ENCODE measurements at places on chromosomes 7 and 10. TPM values are rescaled to one million over a fixed set of nuclear protein-coding genes. Genes with fewer than 3 reads are reported as not detected.
A peak's percentile ranks its signal among the peaks of the same experiment; 100 is the strongest.

Gene TMEM72
- not detected for total RNA-seq

Gene PDE1C
- total RNA-seq: 1.4 TPM

Gene ITPRIP
- total RNA-seq: 51.0 TPM

Gene ADK
- 2.4 TPM for total RNA-seq

Gene ZCWPW1
- total RNA-seq: not detected

Gene SLC16A12
- not detected for total RNA-seq

Gene NUPR2
- total RNA-seq: not detected

Gene CYP3A7
- not detected for total RNA-seq

Gene WIPF3
- total RNA-seq: 4.6 TPM

Gene RTKN2
- total RNA-seq: not detected

Gene DPCD
- total RNA-seq: 1.3 TPM

Gene OR2A7
- 4.9 TPM for total RNA-seq

Gene TRIM50
- not detected for total RNA-seq

GRCh38 chr10:133557381-133557780 is 8.0 kb downstream of the SYCE1 start:
- H3K4me3 ChIP-seq: no peak overlapping the region
- H3K36me3 ChIP-seq: no peaks in the 10 kb centered on the region
- H3K4me1 ChIP-seq: no peaks in the 10 kb centered on the region
- DNase-seq: no peak
- no peaks in the 10 kb centered on the region for H3K27me3 ChIP-seq

GRCh38 chr10:15144788-15145187 is 23.7 kb downstream of the NMT2 start:
- H3K4me3 ChIP-seq: no peak overlapping the region
- peaks cover 5% of the 10 kb centered on the region for H3K36me3 ChIP-seq
- peaks cover 14% of the 10 kb centered on the region for H3K4me1 ChIP-seq
- H3K27me3 ChIP-seq: no peaks in the 10 kb centered on the region
- H3K27ac ChIP-seq: no peak overlapping the region

GRCh38 chr7:94348142-94348541 is 46.6 kb upstream of the COL1A2 start:
- no peak for DNase-seq
- H3K36me3 ChIP-seq: no peaks in the 10 kb centered on the region
- peak overlapping the region; percentile 72 for H3K27ac ChIP-seq
- H3K4me3 ChIP-seq: peak overlapping the region; percentile 36
- no peaks in the 10 kb centered on the region for H3K27me3 ChIP-seq

DNA sequence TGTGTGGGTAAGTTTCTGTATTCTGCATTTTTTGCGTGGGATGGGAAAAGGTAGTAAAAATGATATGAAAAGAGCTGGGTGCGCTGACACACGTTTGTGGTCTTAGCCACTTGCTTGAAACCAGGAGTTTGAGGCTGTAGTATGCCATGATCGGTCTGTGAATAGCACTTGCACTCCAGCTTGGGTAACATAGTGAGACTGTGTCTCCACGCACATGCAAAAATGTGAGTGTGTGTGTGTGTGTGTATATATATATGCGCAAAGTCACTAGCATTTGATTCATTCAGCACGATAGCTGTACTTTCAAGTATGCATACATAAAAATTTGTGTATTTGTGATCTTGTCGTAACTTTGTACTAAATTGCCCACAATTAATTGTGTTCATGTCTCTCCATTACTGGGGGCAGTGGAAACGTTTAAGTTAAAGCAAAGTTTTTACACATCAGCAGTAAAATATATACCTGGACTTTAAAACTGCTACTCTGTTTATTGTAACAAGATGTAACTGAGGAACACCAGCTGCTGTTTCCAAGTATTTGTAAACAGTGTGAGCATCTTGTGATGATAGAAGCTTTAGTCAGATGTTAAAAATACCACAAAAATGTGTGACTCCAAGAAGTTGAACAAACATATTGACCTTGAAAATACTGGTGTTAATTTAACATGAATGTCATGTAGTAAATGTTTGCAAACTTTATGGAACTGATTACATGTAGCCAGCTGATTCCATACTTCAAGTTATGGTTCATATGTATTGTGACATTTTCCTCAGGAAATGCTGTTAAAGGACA is 1.6 kb downstream of the ZRANB1 start:
- H3K27me3 ChIP-seq: no peaks in the 10 kb centered on the region
- DNase-seq: no peak
- H3K4me1 ChIP-seq: peaks cover 39% of the 10 kb centered on the region
- peak overlapping the region; percentile 4 for H3K4me3 ChIP-seq

- no peak overlapping the region for H3K4me3 ChIP-seq
- H3K36me3 ChIP-seq: no peaks in the 10 kb centered on the region
- H3K4me1 ChIP-seq: no peaks in the 10 kb centered on the region
- no peak for DNase-seq
Measured at GRCh38 chr7:143419880-143420279, 11.2 kb upstream of the EPHA1 start.

DNA sequence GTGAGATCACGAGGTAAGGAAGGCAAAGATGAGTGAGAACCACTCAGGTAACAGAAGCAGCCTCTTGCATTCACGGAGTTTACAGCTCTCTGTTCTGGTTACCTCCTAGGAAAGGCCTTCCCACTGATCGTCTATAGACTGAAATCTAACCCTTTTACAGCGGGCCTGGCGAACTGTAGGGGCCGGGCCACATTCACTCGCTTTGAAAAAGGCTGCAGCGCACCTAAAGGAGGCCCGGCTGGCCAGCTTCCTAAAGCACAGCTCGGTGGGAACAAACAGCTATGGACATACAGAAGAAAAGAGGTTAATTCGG is 565 bp downstream of the ATP5MK start:
- no peak for DNase-seq
- H3K27ac ChIP-seq: peak overlapping the region; percentile 81
- H3K4me3 ChIP-seq: peak overlapping the region; percentile 79
- peaks cover 25% of the 10 kb centered on the region for H3K4me1 ChIP-seq
- H3K27me3 ChIP-seq: no peaks in the 10 kb centered on the region
- peaks cover 26% of the 10 kb centered on the region for H3K36me3 ChIP-seq

GRCh38 chr10:60042262-60042661 is 135.9 kb upstream of the CCDC6 start:
- H3K27me3 ChIP-seq: no peaks in the 10 kb centered on the region
- no peak for DNase-seq
- H3K4me1 ChIP-seq: peaks cover 7% of the 10 kb centered on the region
- no peaks in the 10 kb centered on the region for H3K36me3 ChIP-seq
- no peak overlapping the region for H3K4me3 ChIP-seq
- H3K27ac ChIP-seq: peak overlapping the region; percentile 66

DNA sequence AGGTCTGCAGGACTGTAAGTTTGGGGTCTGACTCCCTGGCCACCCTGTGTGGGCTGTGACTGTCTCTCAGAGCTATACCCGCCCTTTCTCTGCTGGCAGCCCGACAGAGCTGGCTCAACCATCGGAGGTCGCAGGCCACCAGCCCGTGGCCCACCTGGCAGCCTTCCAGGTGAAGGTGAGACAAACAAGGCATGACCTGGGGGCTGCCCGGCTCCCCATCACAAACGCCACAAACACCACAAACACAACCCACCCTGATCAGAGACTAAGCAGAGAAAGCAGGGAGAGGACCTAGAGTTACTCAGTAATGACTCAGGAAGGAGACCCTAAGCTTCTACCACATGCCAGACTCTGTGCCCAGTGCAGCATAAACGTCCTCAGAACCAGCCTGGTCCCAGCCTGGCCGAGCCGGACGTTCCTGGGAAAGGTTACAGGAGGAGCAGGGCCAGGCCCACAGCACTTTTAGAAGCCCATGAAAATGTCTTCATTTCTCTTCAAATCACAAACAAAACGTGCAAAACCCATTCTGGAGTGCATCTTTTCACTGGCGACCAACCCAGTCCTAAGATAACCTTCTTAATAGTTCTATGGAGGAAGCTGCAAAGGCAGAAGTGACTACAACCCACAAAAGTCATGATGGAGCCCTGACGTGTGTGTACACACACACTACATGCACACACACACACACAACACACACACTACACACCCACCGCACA is 66.8 kb downstream of the MKI67 start:
- no peak overlapping the region for H3K4me3 ChIP-seq
- no peaks in the 10 kb centered on the region for H3K36me3 ChIP-seq
- H3K27ac ChIP-seq: peak overlapping the region; percentile 47
- peaks cover 22% of the 10 kb centered on the region for H3K4me1 ChIP-seq

DNA sequence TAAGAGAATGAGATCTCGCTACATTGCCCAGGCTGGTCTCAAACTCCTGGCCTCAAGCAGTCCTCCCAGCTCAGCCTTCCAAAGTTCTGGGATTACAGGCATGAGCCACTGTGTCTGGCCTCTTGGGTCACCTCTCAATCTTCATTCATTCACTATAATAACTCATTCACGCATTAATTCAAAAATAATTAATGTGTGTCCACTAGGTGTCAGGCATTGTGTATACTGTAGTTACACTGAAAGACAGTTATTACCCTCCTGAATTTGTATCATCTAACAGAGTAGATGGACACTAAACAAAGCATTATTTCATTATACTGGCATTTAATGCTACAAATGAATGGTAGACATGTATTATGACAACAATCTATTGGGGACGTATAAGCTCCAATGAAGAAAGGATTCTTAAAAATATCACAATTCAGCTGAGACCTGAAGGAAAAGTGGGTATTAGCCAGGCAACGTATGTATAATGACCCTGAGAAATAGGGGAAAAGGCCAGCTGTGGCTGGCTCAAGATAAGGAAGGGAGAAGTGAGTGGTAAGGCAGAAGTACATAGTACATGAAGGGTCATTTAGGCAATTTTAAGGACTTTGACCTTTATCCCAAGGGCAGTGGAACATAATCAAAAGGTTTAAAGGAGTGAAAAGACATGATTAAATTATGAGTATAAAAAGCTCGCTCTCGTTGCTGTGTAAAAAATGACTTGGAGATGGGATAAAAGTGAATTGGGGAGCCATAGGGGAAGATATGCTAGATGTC is 150.7 kb downstream of the BTAF1 start:
- no peak overlapping the region for H3K27ac ChIP-seq
- H3K36me3 ChIP-seq: no peaks in the 10 kb centered on the region
- H3K4me1 ChIP-seq: no peaks in the 10 kb centered on the region
- H3K27me3 ChIP-seq: no peaks in the 10 kb centered on the region
- no peak for DNase-seq

DNA sequence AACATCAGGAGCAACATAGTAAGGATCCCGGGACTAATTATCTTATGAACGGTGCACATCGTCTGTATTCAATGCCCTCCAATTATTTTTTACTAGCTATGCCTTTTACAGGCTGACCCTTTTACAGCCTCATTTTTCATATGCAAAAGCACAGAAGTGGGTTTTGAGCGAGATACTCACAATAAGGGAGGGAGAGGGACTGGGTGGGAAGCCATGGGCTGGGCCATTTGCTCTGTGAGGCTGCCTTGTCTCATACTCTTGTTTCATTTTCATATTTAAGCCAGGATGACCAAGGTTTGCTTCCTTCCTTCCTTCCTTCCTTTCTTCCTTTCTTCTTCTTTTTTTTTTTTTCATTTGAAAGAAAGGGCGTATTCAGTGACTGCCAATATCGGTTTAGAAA is 259.3 kb downstream of the TRIL start:
- peaks cover 5% of the 10 kb centered on the region for H3K4me1 ChIP-seq
- no peak for DNase-seq
- H3K27me3 ChIP-seq: no peaks in the 10 kb centered on the region
- H3K4me3 ChIP-seq: no peak overlapping the region
- H3K27ac ChIP-seq: peak overlapping the region; percentile 8

- H3K36me3 ChIP-seq: no peaks in the 10 kb centered on the region
- no peak overlapping the region for H3K4me3 ChIP-seq
- H3K4me1 ChIP-seq: no peaks in the 10 kb centered on the region
- no peak for DNase-seq
- no peaks in the 10 kb centered on the region for H3K27me3 ChIP-seq
- no peak overlapping the region for H3K27ac ChIP-seq
Measured at GRCh38 chr7:154817224-154817896, 185.6 kb downstream of the PAXIP1 start.

DNA sequence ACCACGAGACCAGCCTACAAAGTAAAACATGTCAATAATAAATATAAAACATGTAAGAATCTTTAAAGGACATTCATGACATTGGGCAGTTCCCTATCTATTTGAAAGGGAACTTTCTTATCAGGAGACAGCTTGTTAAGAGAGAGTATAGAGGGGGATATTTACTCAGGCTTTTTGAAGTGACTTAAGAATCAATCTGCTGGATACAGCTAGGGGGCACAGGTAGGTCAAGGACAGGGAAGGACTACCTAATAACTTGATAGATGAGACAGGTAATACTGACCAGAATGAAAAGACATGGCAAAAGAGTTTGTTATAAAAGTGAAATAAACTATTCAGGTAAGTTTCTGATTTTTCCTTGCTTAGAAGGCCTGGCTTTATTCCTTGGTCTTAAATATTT is 21.8 kb upstream of the LRRD1 start:
- H3K4me3 ChIP-seq: no peak overlapping the region
- H3K4me1 ChIP-seq: no peaks in the 10 kb centered on the region

- H3K4me1 ChIP-seq: no peaks in the 10 kb centered on the region
- no peaks in the 10 kb centered on the region for H3K27me3 ChIP-seq
- H3K27ac ChIP-seq: no peak overlapping the region
- no peaks in the 10 kb centered on the region for H3K36me3 ChIP-seq
- H3K4me3 ChIP-seq: no peak overlapping the region
Measured at GRCh38 chr7:84998665-84999064, 188.2 kb downstream of the SEMA3D start.

- no peak overlapping the region for H3K27ac ChIP-seq
- no peak overlapping the region for H3K4me3 ChIP-seq
- H3K36me3 ChIP-seq: no peaks in the 10 kb centered on the region
- H3K27me3 ChIP-seq: no peaks in the 10 kb centered on the region
Measured at GRCh38 chr10:4063717-4064116, 278.7 kb upstream of the KLF6 start.

DNA sequence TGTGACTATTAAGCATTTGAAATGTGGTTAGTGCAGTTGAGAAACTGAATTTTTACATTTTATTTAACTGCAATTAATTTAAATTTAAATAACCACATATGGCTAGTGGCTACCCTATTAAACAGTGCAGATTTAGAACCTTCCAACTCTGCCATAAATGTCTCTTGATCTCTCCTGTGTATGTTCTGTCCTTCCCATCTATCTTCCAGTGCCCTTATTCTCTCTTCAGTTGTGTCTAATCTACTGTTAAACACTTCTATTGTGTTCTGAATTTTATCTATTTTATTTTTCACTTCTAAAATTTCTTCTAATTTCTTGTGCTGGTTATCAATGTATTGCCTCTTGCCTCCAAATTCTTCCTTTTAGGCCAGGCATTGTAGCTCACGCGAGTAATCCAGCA is 105.0 kb downstream of the CUL2 start:
- no peaks in the 10 kb centered on the region for H3K4me1 ChIP-seq
- no peak overlapping the region for H3K27ac ChIP-seq
- DNase-seq: no peak
- no peaks in the 10 kb centered on the region for H3K36me3 ChIP-seq
- no peaks in the 10 kb centered on the region for H3K27me3 ChIP-seq

GRCh38 chr7:148772297-148773089 is 73.8 kb downstream of the CUL1 start:
- no peaks in the 10 kb centered on the region for H3K27me3 ChIP-seq
- peaks cover 67% of the 10 kb centered on the region for H3K36me3 ChIP-seq

- no peaks in the 10 kb centered on the region for H3K36me3 ChIP-seq
- H3K27ac ChIP-seq: no peak overlapping the region
- no peak overlapping the region for H3K4me3 ChIP-seq
- no peak for DNase-seq
- H3K4me1 ChIP-seq: no peaks in the 10 kb centered on the region
Measured at GRCh38 chr7:54544527-54545240, 2.5 kb downstream of the VSTM2A start.

All from ascending aorta (tissue), 2 donors.